COLO829 (cell line): ENCODE measurements at places on chromosomes 2 and 18.

- DNase-seq: no peak
Observed at GRCh38 chr2:96463119-96463518, 42.0 kb downstream of the NEURL3 start.

- DNase-seq: no peak
Observed at GRCh38 chr2:223486751-223487150, 115.4 kb downstream of the SCG2 start.

DNA sequence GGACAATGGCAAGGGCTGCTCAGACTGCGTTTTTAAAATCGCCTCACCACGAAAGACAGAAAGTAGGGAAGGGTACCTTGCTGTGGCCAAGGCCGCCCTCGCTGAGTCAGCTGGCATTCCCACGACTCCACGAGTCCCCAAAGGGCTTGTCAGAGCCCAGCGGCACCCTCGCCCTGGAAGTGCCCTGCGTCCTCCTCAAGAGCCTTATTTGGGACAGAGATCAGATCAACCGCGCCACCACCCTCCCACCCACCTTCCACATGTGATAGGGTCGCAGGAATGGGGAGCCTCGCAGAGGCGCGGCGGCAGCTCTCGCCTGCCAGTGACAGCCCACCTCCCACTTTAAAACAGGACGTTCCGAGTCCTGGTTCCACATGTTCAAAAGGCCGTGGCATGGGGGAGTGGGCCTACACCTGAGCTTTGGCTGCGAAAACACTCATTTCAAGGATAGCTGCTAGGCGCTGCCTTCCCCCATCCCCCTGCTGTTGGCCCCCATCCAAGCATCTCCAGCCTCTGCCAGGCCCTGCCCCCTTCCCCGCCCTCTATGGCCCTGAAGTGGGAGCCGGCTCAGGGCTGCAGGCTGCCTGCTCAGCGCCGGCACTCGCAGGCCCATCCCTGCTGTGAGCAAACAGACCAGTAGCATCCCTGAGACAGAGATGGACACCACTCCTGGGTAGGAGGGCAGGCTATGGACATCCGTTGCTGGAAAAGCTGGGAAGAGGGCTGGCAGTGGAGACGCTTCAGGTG lies 38.1 kb upstream of the ARHGEF4 start:
- no peak for DNase-seq

DNA sequence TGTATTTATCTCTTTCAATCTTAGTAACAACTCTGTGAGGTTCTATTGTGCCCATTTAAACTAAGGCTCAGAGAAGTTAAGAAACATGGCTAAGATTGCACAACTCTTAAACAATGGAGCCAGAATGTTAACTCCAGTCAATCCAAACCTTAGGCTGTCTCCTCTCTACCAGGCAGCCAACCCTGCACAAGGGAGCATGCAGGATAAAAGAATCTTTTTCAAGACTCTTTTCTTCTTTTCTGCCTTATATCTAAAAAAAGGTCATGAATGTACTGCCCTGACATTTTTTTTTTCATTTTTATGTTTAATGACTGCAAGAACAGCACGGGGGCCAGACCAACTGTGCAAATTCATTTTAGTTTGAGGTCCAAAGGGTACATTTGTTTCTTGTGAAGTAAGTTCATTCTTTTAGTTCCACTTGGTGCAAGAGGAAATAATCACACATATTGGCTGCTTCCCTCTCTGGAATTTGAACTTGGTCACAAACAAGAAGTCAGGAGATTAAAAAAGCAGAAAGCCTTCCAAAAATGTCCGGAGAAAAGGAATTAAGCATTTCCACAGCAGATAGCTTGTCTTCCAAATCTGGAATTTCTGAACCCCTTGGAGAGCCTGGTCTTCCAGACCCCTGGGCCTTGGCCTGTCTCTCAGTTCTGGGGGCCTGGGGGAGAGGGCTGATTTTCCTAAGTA lies 96.0 kb upstream of the RIOK3 start:
- DNase-seq: no peak

GRCh38 chr2:159853101-159853500 lies 55.1 kb upstream of the CD302 start:
- no peak for DNase-seq

DNA sequence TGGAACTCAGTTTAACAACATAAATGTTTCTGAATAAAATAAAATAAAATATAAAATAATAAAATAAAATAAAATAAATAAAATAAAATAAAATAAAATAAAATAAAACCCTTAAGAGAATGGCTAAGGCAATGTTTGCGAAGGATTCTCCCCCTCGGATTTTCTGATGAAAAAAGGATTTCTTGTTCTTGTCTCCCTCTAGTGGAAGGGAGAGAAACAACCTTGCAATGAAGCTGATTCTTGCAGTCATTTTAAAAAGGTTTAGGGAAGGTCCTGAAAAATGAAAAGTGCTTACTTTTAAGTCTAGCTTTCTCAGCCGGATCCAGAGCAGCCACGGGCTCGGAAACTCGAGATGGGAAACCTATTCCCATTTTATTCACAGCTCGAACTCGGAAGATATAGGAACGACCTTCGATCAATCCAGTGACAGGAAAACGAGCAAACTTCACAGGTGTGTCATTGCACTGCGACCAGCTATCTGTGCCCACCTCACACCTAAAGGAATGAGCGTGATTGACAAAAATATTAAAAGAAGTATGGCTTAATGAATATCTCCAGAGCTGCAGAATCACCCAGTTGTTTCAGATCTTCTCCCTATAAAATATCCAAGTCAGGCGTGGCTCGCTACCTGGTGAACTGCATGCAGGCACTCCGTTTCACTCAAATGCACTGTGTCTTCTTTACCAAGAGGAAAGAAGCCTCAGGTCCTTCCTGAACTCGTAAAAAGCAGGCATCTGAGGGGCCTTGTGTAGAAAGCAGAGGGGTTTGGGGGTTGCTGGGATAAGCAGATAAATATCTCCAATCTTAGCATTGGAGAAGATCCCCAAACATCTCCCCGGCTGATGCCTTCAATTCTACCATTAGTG lies 68.1 kb downstream of the MYOM1 start:
- peak; percentile 47 for DNase-seq

DNA sequence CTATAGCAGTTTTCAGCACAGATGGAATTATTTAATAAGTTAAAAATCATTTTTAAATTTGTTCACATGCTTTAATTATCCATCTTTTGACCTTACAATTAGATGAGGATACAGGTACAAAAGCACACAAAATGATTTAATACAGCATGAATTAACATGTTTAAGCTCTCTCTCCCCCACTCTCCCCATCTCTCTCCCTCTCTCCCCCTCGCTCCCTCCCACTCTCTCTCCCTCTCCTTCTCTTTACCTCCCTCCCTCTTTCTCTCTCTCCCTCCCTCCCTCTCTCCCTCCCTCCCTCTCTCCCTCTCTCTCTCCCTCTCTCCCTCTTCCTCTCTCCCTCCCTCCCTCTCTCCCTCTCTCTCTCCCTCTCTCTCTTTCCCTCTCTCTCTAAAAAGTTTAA lies 7.6 kb downstream of the NBAS start:
- no peak for DNase-seq

- no peak for DNase-seq
Observed at GRCh38 chr2:233329489-233330135, 22.0 kb downstream of the SAG start.

DNA sequence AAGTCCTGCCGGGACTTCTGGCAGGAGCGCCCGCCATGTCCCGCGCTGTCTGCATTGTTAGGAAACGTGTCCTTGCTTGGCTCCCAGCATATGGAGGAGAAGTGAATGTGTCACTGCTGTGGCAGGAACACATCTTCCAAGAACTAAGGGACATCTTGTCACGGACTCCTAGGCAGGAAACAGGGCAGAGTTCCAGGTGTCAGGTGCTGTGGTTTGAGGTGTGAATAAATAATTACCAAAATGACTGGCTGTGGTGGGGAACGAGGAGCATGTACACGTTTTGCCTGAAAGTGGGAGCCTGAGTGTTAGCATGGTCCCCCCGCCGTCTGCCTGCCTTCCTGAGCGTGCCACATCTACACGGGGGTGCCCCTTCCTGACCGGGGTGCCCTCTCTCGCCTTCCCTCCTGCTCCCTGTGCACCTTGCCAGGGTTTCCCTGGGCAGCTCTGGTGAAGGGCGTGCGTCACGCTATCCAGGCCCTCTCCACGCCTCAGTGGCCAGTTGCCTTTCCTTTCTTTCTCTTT lies 237.5 kb downstream of the LDLRAD4 start:
- no peak for DNase-seq

DNA sequence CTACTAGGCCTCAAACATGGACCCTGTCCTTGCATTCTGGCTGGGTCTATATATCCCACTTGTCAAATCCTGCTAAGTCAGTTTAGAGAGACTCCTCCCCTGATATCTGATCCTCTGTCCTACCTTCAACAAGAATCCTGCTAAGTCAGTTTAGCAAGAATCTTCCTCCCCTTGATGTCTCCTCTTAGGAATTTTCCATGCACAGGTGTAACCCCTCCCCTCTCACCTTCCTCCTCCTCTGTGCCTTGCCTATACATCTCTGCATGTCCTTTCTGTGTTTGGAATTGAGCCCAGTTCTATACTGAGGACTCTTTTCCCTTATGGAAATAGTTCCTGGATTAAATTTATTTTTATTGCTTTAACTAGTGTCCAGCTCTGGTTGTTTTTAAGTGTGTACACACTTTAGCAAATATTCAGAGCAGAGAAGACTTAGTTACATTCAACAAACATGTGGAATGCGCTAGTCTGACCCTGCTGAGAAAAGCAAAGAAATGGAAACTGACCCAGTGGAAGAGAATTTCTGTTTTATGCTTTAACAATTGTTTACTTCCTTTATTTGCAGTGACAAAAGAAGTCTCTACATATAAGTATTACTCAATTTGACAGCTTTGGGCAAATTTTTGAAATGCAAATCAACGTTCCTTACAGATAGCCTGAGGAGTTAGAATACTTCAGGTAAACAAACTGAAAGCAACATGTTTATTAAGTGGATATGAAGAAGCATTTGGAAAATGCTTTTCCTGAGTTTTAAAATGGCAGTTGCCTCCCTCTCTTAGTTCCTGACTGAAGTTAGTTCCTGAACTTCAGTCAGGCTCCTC lies 80.6 kb downstream of the RIT2 start:
- no peak for DNase-seq

DNA sequence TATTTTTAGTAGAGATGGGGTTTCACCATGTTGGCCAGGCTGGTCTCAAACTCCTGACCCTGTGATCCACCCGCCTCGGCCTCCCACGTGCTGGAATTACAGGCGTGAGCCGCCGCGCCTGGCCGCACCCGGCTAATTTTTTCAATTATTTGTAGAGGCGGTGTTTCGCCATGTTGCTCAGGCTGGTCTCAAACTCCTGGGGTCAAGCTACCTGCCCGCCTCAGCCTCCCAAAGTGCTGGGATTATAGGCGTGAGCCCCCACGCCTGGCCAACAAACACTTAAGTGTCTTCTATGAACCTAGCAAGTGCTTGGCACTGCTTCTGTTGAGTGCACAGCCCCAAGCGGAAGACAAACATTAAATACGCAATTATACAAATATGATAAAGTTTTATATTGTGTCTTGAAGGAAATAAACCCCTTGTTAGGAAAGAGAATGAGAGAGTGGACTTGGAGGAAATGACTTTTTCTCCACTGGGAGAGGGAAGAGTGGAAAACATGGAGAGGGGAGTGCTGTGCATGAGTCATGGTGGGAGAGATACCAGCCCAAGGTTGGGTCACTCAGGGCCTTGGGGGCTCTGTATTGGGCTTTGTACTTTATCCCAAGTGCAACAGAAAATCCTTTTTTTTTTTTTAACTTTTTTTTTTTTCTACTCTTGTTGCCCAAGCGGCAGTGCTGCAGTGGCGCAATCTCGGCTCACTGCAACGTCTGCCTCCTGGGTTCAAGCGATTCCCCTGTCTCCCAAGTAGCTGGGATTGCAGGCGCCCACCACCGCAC lies 41.4 kb upstream of the ACTR2 start:
- no peak for DNase-seq

- no peak for DNase-seq
Observed at GRCh38 chr2:1770566-1771380, 26.5 kb upstream of the PXDN start.

- no peak for DNase-seq
Observed at GRCh38 chr2:104929663-104930062, 75.7 kb downstream of the POU3F3 start.

DNA sequence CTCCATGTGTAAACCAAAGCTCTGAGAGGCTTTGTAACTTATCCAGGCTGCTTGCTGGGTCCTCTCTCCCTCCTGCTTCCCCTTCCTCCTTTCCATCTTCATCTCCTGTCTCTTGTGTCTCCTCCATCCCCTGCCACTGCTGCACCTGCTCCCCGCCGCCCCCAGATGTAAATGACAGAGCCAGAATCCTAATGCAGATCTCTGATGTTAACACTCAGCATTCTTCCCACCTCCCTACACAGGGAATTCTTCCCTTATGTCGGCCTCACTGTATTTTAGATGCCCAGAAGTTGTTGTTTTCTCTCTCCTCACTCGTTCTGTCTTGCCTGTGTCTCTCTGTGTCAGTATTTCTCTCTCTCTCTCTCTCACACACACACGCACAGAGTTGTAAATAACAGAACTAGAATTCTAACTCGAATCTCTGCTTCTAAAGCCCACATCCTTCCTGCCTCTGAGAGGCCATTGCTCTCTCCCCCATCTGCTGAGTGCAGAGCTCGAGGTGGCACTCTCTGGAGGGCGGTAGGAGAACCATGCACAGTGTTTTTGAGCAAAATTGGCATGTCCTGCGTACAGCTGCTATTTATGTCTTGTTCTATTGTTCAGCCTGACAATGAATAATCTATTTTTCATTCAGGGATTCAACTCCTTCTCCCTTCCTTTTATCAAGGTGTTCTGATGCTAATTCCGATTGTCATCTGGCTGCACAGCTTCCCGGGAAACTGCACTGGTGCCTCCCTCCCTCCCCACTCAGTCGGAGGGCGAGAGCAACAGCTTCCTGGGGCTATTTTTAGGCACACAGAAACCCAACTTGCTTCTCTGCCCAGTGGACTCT lies 219.9 kb downstream of the SH3RF3 start:
- no peak for DNase-seq

- DNase-seq: no peak
Observed at GRCh38 chr2:217951091-217951490, 51.7 kb downstream of the TNS1 start.

GRCh38 chr2:10205162-10205475 lies 82.6 kb downstream of the RRM2 start:
- DNase-seq: no peak

DNA sequence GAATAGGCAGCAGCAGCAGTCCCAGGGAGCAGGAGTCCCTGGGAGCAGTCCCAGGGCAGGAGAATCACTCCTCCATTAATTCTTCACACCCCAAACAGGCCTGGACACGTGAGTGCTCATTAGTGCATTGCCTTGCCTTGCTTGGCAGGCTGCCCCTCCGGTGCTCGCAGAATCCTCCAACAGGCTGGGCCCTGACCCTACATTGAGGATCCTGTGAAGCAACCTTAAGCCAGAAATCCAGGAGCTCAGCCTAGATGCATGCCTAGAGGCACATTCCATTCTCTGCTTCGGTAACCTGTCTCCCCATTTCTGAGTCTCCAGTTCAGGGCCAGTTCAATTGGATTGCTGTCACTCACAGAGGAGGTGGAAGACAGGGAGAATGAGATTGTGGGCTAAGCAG lies 97.4 kb upstream of the LRATD1 start:
- DNase-seq: no peak

GRCh38 chr2:33791625-33792024 lies 192.5 kb upstream of the FAM98A start:
- DNase-seq: no peak

GRCh38 chr18:22467760-22468553 lies 50.2 kb upstream of the CTAGE1 start:
- peak; percentile 42 for DNase-seq

- DNase-seq: no peak
Observed at GRCh38 chr2:71309-72035, 25.2 kb upstream of the FAM110C start.

- DNase-seq: peak; percentile 27
Observed at GRCh38 chr2:210169516-210170195, 1.6 kb downstream of the KANSL1L start.
